Peyer's patch (tissue), 4 donors: ENCODE measurements at places on chromosomes 2 and 18.

DNA sequence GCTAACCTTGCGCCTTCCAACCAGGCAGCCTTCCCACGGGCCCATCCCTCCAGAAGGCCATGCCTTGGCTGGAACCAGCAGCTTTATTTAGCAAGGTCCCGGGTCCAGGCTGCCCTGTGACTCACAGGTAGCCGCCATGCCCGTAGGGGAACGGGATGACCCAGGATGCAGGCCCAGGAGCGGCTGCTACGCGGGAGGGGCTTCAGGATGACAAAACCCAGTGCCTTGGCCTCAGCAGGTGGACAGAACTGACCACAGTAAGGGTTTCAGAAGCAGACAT is 63.3 kb downstream of the RTP5 start:
- no peak for DNase-seq

DNA sequence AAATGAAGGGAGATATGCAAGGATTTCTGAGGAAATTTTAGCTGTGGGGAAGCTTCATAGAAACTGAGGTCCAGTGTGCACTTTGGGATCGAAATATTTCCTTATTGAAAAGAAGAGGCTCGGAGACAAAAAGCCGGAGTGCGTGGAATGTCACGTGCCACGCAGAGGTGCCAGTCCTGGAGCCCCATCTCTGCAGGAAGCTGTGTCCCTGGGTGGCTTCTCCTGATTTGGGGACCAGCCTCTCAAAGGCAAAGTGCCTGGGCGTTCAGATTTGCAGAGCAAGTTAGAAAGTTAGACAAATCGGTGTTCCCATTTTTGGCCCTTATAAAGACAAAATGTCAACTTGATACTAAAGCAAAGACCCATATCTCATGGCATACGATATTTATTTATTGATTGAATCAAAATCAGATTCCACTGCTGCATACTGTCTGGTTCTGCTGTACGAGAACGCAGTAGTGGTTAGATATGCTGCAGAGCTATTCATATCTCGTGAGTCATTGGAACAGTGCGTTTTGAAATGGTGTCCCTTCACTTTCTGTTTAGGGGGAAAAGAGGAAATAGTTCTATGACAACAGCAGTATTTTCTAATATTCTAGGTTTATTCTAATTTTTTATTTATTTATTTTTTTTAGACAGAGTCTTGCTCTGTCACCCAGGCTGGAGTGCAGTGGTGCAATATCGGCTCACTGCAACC is 9.1 kb upstream of the ATG16L1 start:
- no peak for DNase-seq

GRCh38 chr2:187842978-187843847 is 289.0 kb upstream of the TFPI start:
- no peak for DNase-seq

DNA sequence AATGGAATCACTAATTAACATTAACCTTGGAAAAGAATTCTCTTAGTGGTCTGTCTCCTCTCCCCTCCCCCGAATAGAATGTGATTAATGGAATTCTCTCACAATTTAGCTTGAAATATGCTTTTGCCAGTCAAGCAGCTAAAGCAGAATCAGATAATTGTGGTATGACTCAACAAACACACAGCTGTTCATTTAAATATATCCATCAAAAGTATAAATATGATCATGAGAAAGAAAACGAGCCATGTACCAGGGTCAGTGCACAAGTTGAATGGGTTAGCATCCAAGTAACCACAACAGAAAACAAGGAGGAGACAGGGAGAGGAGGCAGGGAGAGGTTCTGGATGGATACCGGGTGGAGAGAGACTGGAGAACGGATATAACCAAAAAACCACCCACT is 66.9 kb downstream of the ACVR1 start:
- no peak for DNase-seq

- DNase-seq = no peak
Observed at GRCh38 chr2:226882606-226883005, 46.8 kb downstream of the RHBDD1 start.

GRCh38 chr2:193476171-193476800 is 1281.6 kb upstream of the TMEFF2 start:
- DNase-seq = peak; percentile 61

DNA sequence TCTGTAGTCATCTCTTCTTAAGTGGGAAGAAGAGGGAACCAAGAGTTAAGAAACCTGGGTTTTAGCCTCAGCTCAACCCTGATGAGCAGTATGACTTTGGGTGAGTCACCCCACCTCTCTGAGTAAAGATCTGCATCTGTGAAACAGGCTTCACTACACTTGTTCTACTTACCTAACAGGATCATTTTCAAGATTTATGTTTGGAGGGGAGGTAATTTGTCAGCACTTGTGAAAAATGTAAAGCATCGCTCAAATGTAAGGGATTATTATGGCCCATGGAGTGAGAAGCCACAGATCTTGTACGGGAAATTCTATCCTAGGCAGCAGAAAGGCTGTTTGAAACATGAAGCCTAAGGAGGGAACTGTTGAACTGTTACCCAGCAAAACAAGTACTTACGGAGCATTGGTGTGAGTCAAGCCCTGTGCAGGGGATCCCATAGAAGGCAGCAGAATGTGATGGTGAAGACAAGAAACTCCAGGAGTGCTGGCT is 160.6 kb downstream of the PRKCE start:
- no peak for DNase-seq

GRCh38 chr2:176774766-176775451 is 437.7 kb upstream of the HNRNPA3 start:
- DNase-seq = no peak

DNA sequence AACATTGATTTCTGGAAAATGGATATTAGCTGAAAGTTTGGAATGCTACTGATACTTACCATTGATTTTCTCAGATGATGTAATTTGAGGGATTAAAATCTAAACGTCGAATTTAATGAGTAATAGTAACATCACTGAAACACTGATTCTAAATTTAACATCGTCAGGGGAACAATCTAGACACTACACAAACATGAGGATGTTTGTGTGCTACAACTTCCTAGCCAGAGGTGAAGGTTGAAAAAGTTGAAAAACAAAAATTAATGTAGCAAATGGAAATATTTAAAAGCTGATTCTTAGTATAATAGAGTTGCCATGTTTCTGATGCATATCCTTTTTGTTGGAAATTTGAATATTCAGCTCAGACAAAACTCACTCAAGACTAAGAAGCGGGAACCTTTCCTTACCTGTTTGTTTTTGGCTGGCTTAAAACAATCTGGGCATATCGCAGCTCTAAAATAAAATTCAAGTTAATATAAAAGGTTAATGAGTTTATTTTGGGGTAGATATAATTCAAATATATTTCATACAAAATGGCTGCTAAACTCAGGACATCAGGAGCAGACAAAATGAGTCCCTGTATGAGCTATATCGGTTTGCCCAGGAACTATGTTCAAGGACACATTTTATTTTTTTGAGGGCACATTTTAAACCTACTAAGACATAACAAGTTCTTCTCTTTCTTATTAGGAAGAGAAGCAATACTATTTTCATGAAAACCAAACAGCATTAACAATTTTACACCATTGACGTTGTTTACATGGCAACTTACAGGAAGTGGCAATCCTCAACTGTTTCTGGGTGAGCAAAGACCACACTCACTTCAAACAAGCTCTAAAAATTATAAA is 52.6 kb upstream of the PEX13 start:
- no peak for DNase-seq

DNA sequence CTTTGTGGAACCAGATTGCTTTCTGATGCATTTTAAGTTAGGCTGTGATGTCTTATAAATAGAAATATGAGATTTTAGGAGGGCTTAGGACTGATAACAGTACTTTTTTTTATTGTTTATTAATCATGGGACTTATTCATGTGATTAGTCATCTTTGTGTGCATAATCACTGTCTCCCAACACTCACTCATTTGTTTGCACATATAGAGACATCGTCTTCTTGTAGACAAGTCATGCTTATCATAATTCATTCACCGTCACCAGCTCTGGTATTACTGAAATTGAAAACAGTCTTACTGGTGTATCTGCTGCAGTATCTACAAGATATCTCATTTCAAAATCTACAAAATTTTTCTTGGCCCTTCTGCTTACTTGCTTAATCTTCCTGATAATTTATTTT is 45.8 kb downstream of the WDR7 start:
- no peak for DNase-seq

GRCh38 chr18:47150824-47151366 is 595 bp upstream of the HDHD2 start:
- peak; percentile 52 for DNase-seq

GRCh38 chr18:70039186-70039585 is 91.5 kb upstream of the CD226 start:
- DNase-seq = no peak

DNA sequence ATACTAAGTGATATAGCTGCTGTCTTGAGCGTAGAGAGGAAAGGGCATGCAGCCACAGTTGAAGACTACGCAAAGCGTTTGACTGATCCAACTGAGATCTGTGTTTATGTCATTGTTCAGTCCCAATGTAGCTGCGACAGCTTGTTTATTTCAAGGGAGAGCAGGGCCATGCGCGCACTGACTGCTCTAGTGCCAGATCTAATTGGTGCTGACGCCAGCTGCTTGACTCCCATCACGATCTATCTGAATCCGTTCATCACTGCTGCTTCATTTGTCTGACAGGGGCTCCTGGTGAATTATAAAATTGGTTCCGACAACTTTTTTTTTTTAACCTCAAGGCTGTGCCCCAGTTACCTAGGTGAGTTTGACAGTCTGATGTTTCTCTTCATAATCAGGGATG is 75.7 kb downstream of the CHST9 start:
- no peak for DNase-seq

DNA sequence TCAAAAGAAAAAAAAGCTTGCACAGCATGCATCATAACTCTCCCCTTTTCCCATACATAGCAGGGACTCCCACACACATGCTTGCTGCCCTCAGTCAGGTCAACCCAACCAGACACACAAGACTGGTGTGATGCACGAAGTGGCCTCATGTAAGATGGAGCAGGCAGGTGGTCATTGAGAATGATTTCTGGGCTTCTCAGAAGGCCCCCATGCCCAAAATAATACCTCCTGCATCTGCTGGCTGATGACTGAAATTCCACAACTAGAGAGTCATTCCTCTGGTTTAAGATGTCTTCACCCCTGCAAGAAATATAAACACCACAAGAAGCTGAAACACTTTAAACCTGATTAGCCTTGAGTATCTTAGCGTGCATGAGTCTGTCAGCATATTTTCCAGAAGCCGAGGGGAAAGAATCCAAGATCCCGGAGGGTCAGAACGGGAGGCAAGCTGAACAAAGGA is 131.1 kb downstream of the AFF3 start:
- DNase-seq = no peak

- no peak for DNase-seq
Observed at GRCh38 chr2:229715895-229716507, 1.6 kb upstream of the DNER start.

- peak; percentile 41 for DNase-seq
Observed at GRCh38 chr2:46850742-46851141, 64.9 kb downstream of the MCFD2 start.

- no peak for DNase-seq
Observed at GRCh38 chr2:45469314-45470099, 141.6 kb downstream of the SRBD1 start.

GRCh38 chr2:65112633-65113032 is 17.3 kb downstream of the RAB1A start:
- DNase-seq = no peak

DNA sequence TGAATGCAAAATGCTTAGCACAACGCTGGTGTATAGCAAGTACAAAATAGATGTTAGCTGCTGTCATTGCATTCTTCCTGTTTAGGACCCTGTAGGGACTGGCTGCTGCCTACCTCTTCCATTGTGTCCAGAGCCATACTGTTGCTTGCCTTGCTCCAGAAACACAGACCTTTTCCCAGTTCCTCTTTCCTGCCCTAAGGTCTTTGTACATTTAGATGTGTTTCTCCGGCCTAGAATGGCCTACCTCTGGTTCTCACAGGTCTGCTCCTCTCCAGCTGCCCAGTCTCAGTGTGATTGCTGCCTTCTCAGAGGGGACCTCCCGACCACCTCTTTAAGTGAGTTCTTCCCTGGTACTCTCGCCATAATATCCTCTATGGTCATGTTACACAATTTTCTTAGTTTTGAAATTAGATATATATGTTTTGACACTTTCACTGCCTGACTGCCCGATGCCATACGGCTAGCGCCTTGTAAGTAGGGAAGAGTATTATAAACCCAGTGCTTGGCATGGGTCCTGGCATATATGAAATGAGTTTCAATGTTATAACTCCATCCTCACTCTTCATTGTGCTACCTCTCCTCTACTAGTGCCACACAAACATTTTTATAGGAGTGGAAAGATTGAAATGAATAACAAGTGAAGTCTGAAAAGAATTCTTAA is 48.3 kb downstream of the RFTN2 start:
- DNase-seq = no peak

DNA sequence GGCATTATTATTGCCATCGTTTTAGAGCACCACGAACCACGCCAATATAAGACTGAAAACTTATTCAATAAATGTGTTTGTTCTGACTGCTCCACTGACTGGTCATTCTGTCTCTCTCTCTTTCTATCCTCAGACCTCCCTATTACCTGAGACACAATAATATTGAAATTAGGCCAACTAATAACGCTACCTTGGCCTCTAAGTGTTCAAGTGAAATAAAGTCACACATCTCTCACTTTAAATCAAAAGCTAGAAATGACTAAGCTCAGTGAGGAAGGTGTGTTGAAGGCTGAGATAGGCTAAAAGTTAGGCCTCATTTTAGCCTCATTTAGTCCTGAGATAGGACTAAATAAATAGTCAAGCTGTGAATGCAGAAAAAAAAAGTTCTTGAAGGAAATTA is 38.8 kb downstream of the G6PC2 start:
- no peak for DNase-seq

DNA sequence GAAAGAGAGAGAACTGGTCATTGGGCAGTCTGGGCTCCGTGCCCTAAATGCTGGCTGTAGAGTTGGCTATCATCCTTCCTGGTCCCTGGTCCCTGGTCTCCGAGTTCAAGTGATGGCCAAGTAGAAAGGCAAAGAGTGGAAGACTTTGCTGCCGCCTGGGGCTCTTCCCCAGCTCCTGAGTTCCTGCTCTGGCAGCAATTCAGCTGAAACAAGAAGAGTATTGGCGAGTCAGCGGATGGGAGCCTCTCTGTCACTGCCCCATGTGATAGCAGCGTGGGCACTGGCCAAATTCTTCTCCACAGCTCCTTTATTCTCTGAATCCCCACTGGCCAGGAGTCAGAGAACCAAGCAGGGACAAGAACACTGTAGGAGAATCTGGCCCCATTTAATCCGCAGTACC is 351.0 kb upstream of the POU3F3 start:
- DNase-seq = no peak

DNA sequence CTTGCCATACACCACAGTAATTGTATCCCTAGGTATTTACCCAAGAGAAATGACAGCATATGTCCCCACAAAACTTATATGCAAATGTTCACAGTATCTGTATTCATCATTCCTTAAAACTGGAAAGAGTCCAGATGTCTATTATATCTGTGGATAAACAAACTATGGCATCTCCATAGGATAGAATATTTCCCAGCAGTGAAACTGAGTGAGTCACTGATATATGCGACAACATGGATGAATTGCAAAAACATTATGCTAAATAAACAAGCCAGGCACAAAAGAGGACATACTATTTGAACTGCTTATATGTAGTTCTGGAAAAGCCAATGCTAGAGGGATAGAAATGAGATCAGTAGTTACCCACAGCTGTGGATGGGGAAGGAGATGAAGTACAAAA is 359.4 kb upstream of the DSEL start:
- no peak for DNase-seq

GRCh38 chr2:36307441-36307840 is 48.1 kb upstream of the CRIM1 start:
- no peak for DNase-seq
